ENCODE measurements at places on chromosomes 7 and 10.
A peak's percentile ranks its signal among the peaks of the same experiment; 100 is the strongest.

- DNase-seq: no peak
Measured at GRCh38 chr7:35605760-35606159, 89.2 kb downstream of the HERPUD2 start.

DNA sequence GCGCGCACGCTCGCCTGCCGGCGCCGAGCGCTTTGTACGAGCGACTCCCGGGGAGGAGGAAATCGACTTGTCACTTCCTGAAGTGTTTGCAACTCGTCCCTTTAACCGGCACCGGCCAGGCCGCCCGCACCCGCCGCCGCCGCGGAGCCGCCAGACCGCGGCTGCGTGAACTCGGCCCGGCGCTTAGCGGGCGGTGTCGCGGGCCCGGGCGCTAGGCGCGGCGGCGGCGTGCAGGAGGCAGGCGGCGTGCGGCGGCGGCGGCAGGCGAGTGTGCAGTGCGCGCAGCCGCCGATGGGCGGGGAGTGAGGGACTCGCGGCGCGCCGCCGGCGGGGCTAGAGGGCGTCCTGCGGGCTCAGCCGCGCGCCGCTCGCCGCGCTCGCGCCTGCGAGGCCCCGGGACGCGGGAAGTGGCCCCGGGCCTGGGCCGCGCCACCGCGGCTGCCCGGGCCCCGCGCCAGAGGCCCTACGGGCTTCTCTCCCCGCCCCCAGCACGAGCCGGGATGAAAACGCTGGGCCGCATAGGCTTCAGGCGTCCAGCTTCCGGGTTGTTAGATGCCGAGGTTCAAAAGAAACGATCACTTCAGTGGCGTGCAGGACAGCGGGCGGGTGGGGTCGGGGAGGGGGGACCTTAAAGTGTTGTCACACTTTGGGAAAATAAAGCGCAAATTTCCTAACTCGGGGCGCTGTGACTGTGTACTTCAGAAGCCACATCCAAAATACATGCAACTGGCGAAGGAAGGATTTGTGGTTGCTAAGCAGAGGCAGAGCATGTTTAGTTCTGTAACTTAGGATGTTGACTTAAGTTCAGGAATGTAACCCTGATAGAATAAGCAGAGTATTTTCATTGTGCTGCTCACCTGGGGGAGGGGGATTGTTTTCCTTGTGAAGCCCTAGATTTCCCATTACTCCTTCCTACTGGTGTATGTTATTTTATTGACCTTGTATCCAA is at the start of gene FAM53B:
FAM53B (minus strand) TSS at position 277 of the 949 bp plus-strand sequence. CDS start 37,665 bp downstream, outside the sequence.
- peak; percentile 85 for DNase-seq

GRCh38 chr7:92873776-92874175 is 37.4 kb upstream of the CDK6 start:
- DNase-seq: no peak

DNA sequence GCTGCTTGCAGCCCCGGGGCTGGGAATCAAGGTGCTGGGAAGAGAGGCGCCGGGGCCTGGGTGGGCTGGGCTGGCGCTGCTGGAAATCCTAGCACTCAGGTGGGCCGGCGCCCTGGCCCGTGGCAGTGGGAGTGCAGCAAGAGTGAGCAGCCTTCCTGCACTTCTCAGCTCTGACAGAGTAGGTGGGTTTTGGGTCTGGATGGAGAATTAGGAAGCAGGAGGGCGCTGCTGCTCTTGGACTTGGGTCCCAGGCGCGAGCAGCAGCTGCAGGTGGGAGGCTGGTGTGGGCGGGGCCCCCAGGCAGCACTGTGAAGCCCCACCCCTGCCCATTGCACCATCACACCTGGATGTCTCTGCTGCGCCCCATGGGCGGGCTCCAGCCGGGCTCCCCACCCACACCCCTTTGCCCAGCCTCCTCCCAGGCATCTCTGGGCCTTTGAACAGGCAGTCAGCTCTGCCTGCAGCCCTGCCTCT is 6.0 kb downstream of the BRI3 start:
- no peak for DNase-seq

- no peak for DNase-seq
Measured at GRCh38 chr7:158811461-158811860, 17.8 kb downstream of the ESYT2 start.

- no peak for DNase-seq
Measured at GRCh38 chr7:38681882-38682281, 50.7 kb upstream of the AMPH start.

GRCh38 chr7:84013616-84014240 is 180.9 kb downstream of the SEMA3A start:
- DNase-seq: no peak

GRCh38 chr10:30151581-30152389 is 92.4 kb upstream of the JCAD start:
- DNase-seq: no peak

GRCh38 chr10:45000138-45000751 is 478 bp upstream of the ZNF22 start:
- DNase-seq: no peak

GRCh38 chr7:6121141-6121540 is 90.0 kb downstream of the ANKRD61 start:
- DNase-seq: no peak

DNA sequence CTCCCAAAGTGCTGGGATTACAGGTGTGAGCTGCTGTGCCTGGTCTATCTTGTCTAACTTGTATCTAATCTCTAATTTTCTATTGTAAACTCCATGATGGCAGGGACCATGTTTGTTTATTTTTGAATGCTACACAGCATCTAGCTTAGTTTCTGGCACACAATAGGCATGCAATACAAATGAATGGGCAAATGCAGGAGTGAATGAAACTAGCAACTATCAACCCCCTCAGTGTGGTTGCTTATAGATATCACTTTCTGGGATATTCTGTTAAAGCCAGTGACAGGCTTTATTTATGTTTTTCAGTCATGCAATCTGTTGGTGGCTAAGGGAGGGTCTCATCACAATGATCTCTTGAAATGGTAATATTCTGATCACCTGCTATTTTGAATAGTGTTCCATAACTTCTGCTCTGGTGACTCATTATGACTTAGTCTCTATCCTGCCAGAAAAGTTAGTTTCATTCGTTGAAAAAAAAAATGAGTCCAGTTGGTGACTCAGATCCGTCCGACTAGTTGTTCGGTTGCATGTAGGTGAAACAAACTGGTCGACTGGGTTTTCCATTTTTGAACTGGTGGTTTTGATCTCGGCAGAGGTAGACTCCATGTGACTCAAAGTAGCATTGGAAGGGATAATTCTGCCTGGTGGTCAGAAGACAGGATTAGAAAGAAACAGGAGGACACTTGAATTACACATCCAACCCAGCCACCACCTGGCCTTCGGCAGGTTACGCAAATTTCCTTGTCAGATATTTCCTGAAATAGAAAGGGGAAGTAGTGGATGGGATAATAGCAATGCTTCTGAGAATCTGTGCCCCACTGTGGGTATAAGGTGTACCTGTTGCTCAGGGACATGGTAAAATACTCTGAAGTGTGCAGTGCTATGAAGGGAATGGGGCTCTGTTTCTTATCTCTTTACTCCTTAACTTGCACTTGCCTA is 76.8 kb downstream of the GATA3 start:
- DNase-seq: no peak

DNA sequence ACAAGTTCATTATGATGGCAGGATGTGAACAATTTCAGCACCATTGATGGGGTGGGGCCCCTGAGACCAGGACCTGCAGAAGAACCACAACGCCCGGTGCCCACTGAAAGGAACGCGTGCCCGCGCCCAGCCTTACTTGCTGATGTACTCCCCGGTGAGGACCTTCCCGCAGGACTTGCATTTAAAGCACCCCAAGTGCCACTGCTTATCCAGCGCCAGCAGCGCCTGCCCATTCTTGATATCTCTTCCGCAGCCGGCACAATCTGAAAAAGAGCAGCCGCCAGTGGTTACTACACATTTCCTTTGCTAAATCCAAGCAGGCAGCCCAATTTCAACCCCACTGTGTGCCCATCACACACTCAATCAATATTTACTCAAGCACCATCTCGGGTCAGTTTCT is 110.6 kb downstream of the ABLIM1 start:
- no peak for DNase-seq

DNA sequence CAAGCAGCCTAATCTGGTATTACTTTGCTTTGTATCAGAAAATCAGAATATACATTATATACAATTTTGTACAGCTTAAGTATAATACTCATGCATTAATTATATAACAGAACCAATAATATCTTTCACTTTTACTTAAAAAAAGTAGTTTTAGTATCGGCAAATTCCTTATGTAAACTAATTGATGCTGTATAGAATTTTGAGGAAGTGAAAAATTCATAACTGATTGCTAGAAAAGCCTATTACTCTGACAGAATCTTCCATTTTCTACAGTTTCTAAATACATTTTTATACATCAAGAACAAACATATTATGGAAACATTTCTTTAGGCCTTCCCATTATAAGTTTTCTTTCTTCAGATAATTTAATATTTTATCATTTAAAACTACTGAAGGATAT is 124.0 kb upstream of the GPR22 start:
- no peak for DNase-seq

GRCh38 chr7:23403970-23404369 is 66.3 kb downstream of the IGF2BP3 start:
- no peak for DNase-seq

GRCh38 chr10:70756700-70757360 is 28.3 kb downstream of the TBATA start:
- DNase-seq: no peak

DNA sequence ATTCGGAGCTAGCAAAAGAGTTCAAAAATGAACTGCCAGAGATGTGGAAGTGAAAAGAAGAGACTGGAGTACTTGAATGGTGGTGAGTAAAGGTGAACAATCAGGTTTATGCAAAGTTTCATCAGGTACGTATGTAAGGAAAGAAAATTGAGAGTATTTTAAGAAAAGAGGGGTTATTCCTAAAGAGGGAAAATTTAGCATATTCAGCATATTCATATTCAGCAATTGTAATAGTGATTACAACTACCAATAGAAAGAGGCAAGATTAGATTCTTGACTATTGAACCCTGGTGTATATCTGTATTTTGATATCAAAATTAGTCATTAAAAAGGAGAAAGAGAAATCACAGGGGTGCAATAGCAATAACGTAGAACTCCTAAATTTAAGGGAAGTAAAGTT is 100.9 kb downstream of the TES start:
- no peak for DNase-seq

DNA sequence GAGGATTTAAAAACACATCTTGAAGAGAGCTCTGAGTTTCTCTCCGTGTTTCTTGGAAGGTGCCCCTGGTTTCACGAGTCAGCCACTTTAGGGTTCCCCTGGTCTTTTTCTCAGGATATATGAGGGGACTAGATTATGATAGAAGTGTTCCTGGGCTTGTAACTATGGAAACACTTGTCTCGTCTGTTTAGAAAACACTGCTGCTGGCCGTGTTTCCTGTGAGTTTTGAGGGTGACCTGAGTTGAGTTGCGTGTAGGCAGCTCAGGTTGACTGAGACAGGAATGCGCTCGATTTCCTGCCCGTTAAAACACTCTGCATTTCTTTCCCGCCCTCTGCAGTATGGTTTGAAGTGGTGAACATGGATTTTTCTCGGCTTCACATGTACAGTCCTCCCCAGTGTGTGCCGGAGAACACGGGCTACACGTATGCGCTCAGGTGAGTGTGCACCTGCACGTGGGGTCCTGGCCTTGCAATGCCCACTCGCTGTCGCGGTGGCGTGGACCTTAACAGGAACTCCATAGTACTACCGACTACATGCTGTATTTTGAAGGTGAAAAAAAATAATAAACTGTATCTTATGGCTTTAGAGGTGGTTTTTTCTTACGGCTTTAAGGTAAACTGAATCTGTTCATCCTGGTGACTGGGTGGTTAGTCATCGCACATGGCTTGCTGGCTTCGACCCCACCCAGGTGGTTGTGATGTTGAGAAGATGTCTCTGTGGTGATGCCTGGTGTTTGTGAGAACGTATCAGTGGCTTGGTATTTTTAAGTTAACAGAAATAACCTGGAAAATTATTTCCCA is at the start of gene SUN1:
SUN1 (plus strand) TSS at position 310 of the 801 bp plus-strand sequence; CDS start at position 359, 49 bp downstream.
- DNase-seq: no peak

DNA sequence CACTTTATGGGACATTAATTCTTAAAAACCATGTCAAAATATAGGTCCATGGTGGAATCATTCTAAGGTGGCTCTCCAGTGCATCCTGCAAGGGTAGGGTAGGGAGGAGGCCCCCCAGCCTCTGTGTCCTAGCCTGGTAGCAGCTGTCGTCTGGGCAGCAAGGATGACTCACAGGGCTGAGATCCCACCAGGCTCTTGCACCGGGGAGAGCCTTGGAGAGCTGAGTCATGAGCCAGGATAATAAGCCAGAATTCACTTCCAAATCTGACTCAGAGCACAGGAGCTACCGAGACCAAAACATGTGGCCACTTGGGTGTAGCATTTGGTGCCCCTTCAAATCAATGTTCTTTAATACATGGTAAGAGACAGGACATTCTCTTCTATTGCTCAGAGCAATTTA is 298.5 kb downstream of the NEBL start:
- DNase-seq: no peak

GRCh38 chr7:18547509-18548187 is 52.1 kb downstream of the HDAC9 start:
- DNase-seq: no peak

- DNase-seq: no peak
Measured at GRCh38 chr10:94000638-94001415, 7.1 kb downstream of the PLCE1 start.

GRCh38 chr10:30562787-30563186 is 66.8 kb downstream of the LYZL2 start:
- no peak for DNase-seq

DNA sequence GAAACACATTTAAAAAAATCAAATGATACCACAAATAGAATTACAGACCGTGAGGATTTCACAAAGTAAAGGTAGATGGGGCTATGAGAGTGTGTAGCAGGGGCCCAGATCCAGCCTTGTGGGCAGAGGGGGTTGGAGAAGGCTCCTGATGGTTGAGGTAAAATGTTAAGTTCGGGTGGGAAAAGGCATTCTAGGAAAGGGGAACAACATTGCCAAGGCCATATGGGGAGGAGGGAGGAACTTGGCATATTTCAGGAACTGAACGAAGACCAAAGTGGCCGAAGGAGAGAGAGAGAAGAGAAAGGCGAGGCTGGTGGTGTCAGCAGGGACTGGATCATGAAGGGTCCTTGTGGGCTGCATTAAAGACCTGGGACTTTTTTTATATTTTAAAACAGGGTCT is 98.9 kb downstream of the CARD11 start:
- DNase-seq: peak; percentile 5

- DNase-seq: no peak
Measured at GRCh38 chr7:78140109-78140508, 341.5 kb downstream of the PHTF2 start.

GRCh38 chr10:108639010-108639409 is 1284.3 kb downstream of the XPNPEP1 start:
- no peak for DNase-seq

DNA sequence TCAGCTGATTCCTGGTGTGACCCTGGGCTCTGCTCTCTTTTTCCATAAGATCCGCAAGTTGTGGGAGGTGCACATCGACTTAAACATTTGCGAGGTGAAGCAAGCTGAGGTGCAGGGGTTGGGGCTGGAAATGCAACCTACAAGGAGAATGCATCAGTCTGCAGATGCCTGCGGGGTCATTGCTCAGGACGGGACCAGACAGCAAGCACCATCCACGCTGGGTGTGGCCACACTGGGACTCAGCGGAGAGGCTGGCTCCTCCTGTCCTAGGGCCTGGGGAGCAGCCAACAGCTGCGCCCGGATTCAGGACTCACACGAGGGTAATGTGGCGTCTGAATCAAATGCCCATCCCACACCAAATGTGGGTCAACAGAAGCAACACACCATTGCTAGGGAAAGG is 33.8 kb downstream of the STK32C start:
- DNase-seq: no peak

- DNase-seq: no peak
Measured at GRCh38 chr7:133698127-133698526, 429.0 kb upstream of the LRGUK start.

GRCh38 chr7:123824754-123825067 is 20.3 kb upstream of the HYAL4 start:
- no peak for DNase-seq
